Activated CD8-positive, alpha-beta memory T cell treated with anti-CD3 and anti-CD28 coated beads for 4 hours (primary cell): ENCODE measurements at places on chromosomes 1 and 21.

DNA sequence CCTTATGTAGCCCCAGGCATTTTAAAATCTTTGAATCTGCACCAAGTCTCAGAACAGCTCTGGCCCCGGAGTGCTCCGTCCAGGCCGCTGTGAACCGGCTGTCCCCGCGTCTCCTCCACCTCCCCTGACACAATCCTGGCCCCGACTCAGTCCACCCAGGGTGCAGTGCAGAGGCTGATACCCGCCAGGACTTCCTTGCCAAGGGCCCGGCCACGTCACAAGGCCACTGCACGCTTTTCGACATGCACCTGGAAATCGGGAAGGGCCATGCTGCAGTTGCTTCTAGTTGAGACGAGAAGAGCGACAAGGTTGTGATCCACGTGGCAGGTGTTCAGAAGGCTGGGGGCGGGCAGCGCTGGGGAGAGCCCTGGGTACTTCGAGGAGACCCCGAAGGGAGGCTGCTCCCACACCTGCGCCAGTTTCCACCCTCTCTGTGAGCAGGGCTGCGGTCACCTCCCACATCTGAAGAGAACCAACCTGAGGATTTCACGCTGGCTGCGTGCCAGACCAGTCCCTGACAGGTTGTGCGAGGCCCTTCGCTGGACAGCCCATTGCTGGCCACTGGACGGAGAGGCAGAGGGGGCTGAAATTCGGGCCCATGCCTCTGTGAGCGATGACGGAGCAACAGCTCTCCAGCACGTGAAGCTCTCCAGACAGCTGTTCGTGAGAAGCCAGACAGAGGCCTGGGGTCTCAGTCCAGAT is 6.7 kb downstream of the VWA1 start:
- no peak for DNase-seq

GRCh38 chr1:162193815-162194214 is 124.3 kb downstream of the NOS1AP start:
- DNase-seq, result no peak

DNA sequence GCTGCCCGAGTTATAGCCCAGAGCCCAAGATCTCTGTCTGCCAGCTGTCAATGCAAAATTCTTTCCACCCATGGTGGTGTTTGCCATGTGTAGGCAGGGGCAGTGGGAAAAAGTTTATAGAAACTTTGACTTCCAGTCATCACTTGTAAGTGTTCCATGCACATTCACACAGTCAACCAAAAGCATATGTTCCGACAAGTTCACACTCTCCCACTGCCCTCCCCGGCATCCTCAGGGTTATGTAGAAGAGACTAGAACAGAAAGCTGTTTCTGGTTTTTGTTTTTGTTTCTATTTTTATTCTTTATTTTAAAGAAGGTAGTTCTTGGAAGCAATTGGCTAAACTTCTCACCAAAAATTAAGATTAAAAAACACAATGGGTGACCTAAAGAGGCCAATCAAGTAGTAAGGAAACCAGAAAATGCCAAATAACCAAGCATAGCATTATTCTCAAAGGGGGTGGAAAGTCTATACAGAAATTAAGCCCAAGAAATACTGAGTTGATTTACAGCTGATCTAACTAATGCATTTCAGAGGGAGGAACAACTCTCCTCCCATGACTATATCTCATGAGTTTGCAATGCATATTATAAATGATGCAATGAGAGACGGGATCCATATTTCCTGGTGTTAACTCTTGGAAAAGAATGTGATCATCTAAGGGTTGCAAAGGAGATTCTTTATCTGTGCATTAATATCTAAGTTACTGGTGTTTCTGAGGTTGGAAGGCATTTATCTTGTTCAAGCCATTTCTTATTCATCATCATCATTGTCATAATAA is 91.5 kb upstream of the ETS2 start:
- DNase-seq, result no peak

GRCh38 chr1:17569200-17570139 is 30.0 kb downstream of the ARHGEF10L start:
- no peak for DNase-seq

GRCh38 chr1:218850367-218850766 is 323.3 kb upstream of the LYPLAL1 start:
- no peak for DNase-seq
